ENCODE measurements at places on chromosomes 7 and 10. TPM values are rescaled to one million over a fixed set of nuclear protein-coding genes. Genes with fewer than 3 reads are reported as not detected.

Gene OR2A12
- not detected for polyA plus RNA-seq

Gene WEE2
- polyA plus RNA-seq: not detected

- peaks cover 4% of the 10 kb centered on the region for H3K27me3 ChIP-seq
- no peak overlapping the region for H3K27ac ChIP-seq
- H3K4me1 ChIP-seq: no peaks in the 10 kb centered on the region
- H3K36me3 ChIP-seq: no peaks in the 10 kb centered on the region
- H3K4me3 ChIP-seq: no peak overlapping the region
Observed at GRCh38 chr10:4427532-4427931, 398.5 kb upstream of the AKR1E2 start.

DNA sequence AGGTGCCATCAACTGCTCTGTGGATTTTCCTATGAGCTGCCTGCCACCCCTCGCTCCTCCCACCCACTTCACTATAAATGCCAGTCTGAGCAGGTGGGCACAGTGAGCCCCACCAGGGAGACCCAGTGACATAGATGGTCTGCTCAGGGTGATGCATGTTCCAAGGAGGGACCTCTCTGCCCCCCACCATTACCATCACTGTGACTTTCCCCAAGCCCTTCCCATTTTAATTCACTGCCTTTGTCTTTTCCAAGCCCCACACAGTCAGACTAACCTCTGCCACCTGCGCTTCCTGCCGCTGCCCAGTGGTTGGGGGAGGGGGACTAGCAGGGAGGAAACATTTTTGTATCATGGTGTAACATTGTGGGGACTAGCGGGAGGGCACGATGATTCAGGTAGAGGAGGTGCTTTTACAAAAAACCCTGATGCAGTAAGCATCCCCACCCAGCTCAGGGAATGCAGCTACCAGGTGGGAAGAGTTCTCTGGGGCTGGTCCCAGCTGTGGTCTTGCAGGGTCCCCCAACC, 24.6 kb downstream of the PRSS2 start:
- H3K4me3 ChIP-seq: peak overlapping the region; percentile 99
- peaks cover 42% of the 10 kb centered on the region for H3K4me1 ChIP-seq
- H3K27ac ChIP-seq: peak overlapping the region; percentile 100
- no peaks in the 10 kb centered on the region for H3K27me3 ChIP-seq
- DNase-seq: peak; percentile 47

GRCh38 chr7:36937754-36938563, 213.7 kb upstream of the AOAH start:
- peak overlapping the region; percentile 90 for H3K27ac ChIP-seq
- peaks cover 91% of the 10 kb centered on the region for H3K36me3 ChIP-seq
- peak; percentile 13 for DNase-seq
- no peak overlapping the region for H3K4me3 ChIP-seq
- peaks cover 9% of the 10 kb centered on the region for H3K4me1 ChIP-seq
- H3K27me3 ChIP-seq: no peaks in the 10 kb centered on the region

DNA sequence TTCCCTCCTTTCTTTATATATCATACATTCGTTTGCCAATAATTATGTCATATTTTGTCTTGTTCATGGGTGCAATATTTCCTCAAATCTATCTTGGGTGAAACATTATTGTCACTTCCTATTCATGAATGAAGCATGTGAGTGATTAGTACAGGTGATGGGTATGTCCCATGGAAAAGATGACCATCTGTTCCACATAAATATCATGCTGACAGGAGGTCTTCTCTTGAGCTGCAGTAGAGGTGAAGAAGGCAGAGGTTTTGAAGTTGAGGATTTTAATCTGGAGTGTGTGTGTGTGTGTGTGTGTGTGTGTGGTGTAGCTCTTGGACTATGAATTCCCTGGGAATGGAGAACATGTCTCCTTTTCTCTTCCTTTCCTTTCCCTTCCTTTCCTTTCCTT, 350.5 kb upstream of the CHRM2 start:
- no peaks in the 10 kb centered on the region for H3K36me3 ChIP-seq
- no peak for DNase-seq
- H3K4me3 ChIP-seq: no peak overlapping the region
- H3K4me1 ChIP-seq: no peaks in the 10 kb centered on the region

Measured in naive thymus-derived CD8-positive, alpha-beta T cell (primary cell).